NCI-H510A treated with DMSO at 0.1 percent for 48 hours (cell line): ENCODE measurements at places on chromosomes 4 and X.

DNA sequence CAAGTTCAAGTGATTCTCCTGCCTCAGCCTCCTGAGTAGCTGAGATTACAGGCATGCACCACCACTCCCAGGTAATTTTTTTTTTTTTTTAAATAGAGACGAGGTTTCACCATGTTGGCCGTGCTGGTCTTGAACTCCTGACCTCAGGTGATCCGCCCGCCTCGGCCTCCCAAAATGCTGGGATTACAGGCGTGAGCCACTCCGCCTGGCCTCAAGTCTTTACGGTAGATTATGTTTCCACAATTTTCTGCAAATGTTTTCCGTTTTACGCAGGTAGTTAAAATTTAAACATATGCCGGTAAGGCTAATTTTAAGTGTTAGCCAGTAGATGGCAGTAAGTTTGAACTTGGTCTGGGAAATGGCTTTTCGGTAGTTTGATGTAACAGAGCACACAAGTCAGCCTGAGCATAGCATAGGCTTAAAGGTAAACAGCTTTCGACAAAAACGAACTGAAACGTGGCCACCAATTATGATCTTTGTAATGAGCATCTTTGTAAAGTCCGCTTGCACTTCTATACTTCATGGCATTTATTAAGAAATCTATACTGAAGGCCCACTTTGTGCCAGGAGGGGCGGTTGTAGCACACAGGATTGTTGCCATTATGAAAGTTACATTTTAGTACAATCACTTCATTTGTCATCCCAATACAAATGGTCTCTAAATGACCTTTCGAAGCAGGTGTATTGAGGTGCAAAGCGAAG, 31.1 kb downstream of the CCKAR start:
- DNase-seq: peak; percentile 21

DNA sequence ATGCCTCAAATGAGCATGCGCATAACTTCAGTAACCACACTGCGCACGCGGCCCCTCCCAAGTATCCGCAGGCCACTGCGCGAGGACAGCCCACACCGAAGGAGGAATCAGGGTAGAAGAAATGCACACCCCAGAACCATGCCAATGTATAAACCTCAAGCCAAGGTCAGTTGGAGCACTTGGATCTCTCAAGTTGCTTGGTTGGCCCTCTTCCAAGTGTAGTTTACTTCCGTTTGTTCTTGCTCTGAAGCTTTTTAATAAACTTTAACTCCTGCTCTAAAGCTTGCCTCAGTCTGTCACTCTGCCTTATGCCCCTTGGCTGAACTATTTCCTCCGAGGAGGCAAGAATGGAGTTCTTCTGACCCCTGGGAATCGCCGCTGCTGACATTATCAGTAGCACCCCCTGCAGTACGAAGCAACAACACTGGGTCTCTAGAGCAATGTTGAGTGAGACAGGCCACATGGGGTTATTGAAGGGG, 22.0 kb upstream of the SPINK2 start:
- no peak for DNase-seq

- DNase-seq: no peak
Measured at GRCh38 chr4:33427676-33428075, 2707.5 kb downstream of the PCDH7 start.

DNA sequence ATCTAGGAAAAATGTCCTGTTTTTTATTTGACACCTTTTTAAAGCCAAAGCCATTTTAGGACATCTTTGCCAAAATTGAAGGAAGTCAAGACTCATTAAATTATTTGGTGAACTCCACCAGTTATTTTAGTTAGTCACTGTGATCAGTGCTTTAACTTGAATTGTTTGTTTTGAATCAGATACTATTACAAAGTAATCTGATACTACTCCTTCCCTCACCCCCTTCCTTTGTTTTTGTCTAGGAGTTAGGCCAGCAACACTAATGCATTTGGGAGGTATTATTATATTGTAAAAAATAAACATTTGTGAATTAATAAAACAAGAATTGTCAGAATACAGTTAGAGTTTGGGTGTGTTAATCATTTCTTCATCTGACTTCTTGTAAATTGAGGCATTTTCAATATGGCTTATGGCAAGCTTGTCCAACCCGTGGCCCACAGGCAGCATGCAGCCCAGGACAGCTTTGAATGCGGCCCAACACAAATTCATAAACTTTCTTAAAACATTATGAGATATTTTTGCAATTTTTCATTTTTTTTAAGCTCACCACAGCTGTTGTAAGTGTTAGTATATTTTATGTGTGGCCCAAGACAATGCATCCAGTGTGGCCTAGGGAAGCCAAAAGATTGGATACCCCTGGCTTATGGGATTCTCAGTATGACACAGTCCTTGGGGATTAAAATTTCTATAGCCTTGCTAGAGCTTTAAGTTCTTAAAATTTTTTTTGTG, 182.2 kb downstream of the BMPR1B start:
- DNase-seq: peak; percentile 39

DNA sequence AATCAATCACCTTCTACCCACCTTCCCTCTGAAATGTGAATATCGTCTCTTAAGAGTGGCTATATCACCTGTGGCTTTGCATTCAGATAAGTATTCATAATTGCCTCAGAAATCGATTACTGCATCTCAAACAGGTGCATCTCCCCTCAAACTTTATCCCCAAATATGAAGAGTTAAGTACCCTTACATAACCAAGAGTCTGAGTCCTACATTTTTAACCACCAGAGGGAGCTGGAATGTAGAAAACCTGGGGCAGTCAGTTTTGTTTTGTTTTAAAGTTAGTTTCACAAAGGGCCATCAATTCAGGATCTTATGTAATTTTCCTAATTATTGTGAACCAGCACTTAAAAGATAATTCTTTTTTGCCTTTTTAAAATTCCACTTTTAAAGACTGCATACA, 5.7 kb downstream of the TCEANC start:
- DNase-seq: peak; percentile 41

DNA sequence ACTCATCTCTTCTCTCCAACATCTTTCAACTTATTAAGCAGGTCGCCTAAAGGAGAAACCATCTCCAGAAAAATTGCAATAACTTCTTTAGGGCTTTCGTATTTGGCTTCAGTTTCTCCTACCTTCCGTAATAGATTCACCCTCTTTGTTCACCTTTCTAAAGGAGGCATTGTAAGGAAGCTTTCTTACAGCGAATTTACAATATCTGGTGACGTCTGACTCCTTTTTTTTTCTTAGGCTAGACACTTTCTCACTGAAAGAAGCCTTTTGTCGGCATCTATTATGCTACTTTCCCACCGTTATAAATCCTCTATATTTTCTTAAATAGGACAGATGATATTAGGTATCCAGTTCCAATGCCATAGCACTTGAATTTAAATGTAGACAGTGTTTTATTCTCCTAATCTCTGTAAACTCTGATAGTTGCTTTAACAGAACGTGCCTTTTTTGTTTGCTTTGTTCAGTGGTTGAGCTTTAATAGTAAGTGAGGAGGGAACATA, 302.4 kb downstream of the IL1RAPL1 start:
- DNase-seq: no peak

GRCh38 chr4:81648576-81649275, 177.0 kb upstream of the RASGEF1B start:
- peak; percentile 18 for DNase-seq

DNA sequence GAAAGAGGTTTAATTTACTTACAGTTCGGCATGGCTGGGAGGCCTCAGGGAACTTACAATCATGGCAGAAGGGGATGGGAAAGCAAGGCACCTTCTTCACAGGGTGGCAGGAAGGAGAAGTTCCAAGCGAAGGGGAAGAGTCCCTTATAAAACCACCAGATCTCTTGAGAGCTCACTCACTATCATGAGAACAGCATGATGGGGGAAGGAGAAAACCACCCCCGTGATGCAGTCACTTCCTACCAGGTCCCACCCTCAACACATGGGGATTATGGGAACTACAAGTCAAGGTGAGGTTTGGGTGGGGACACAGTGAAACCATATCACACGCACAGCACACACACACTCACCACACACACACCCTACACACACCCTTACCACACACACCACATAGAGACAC, 104.3 kb downstream of the DCTD start:
- DNase-seq: no peak

GRCh38 chr4:6840062-6840976, 57.8 kb downstream of the KIAA0232 start:
- DNase-seq: no peak
